CD4-positive, alpha-beta T cell treated with Interleukin-6 for 4 hours (primary cell): ENCODE measurements at places on chromosomes 11 and 22.

DNA sequence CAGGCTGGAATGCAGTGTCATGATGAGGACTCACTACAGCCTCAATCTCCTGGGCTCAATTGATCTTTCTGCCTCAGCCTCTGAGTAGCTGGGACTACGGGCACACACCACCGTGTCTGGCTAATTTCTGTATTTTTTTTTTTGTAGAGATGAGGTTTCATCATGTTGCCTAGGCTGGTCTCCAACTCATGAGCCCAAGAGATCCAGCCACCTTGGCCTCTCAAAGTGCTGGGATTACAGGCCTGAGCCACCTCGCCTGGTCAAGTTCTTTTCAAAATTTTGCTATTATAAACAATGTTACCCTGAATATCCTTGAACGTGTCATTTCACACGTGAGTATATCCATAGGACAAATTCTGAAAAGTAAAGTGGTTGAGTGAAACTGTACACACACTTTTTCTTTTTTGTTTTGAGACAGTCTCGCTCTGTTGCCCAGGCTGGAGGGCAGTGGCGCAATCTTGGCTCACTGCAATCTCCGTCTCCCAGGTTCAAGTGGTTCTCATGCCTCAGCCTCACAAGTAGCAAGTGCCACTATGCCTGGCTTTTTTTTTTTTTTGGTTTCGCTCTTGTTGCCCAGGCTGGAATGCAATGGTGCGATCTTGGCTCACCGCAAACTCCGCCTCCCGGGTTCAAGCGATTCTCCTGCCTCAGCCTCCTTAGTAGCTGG lies 21.6 kb upstream of the EP300 start:
- DNase-seq = no peak

GRCh38 chr11:31822175-31822926 lies 11.2 kb upstream of the PAX6 start:
- DNase-seq = no peak

- DNase-seq = no peak
These were observed 312.6 kb downstream of the C11orf87 start for GRCh38 chr11:109734566-109734965.

DNA sequence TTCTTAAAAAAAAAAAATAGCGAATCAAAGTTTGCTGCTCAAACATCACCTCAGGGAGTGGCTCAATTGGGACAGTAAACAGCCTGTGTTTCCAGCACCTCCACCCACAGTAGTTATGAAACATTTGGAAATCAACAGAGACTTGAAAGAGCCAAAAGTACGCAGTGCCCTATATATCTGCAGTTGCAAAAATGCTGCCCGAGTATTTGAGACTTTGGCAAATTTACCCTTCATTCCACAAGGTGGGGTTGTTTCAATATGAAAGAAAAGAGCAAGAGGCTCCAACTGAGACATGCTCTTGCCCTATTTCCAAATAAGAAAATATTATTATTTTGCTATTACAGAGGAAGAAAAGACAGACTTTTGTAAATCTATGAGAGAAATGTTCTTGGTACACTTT lies 851.1 kb upstream of the RAG2 start:
- no peak for DNase-seq
